ENCODE measurements at places on chromosomes 3 and 15. TPM values are rescaled to one million over a fixed set of nuclear protein-coding genes. Genes with fewer than 3 reads are reported as not detected.

Gene IL1RAP
- total RNA-seq = 31.6 TPM

Gene NOX5
- 0.31 TPM for total RNA-seq

Gene RAP2B
- 20.1 TPM for total RNA-seq

Gene ISLR2
- not detected for total RNA-seq

All from esophagus squamous epithelium (tissue), 5 donors.